KBM-7 (cell line): ENCODE measurements at places on chromosomes 7 and 10.

GRCh38 chr10:13813550-13813949, 226.8 kb downstream of the PRPF18 start:
- DNase-seq, result no peak

DNA sequence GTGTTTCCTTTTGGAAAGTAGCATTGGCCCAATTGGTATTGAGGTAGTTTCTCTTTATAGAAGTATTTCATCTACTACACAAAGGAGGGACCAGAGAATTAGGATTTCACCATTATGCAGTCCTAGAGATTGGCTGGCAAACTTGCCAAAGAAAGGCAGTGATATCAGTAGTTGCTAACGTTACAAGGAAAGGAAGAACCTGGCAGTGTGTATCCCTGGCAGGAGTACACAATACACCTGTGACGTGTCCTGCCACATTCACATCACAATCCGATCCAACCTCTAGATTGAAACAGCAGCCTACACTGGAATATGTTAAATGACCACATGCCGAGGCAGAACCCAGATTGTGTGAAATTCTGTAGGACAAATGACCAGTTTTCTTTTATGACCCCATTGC, 81.7 kb downstream of the CACNB2 start:
- DNase-seq, result no peak

GRCh38 chr10:78916227-78916626, 152.5 kb upstream of the ZMIZ1 start:
- no peak for DNase-seq

DNA sequence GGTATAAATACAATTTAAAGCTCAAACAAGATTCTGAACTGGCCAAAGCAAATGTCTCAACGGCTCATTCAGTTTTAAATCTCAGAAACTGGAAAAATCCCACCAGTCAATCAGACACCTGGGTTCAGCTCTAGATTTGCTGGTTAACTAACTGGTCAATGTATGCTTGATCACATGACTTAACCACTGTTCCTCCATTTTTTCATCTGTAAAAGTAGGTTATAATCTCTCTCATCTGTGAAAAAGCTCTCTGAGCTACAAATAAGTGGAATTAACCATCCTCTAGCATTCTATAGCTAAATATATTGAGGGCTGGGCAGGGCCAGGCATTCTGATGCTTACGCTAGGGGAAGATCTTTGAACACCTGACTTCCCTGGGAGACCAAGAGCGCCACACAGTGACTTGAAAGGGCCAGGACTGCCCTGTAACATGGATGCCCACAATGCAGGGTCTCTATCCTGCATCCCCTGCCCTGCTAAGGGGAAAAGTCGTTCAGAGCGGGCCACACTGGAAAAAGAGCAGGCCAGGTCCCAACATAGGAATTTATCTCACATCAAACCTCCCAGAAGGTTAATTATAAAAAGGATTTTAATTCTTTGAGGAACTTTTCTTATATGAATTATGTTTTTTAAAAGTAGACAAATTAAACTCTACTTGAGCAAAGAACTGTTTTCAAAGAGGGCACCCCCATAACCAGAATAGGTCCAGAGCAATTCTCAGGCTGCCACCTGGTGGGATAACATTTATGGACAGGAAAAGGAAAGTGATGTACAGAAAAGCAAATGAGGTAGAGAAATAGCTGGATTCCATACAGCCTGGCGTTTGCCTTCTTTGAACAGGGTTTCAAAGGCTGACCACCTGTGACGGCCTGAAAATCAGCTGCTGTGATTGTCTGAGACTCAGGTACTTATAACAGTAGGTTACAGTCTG, 1.8 kb downstream of the RP9 start:
- peak; percentile 49 for DNase-seq

DNA sequence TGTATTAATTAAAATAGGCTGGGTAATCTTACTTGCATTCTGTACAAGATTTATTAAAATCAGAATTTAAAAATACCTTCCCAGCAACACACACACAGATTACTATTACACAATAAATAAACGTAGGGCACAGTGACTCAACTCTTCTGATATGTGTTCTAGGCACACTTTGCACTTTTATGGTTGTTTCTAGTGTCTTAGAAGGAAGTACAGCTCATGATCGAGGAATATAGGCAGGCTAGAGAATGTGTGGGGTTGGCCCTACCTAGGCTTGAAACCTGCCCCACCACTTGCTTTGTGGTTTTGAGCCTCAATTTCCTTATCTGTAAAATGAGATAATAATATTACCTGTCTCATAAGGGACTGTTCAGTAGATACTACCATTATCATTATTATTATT, 30.5 kb downstream of the ARMC3 start:
- DNase-seq, result no peak

- peak; percentile 30 for DNase-seq
Observed at GRCh38 chr7:29563590-29564495, at the start of gene PRR15. Gene PRR15, plus strand, starts transcription at chr7:29563835. Its CDS starts 2,495 bp downstream, at chr7:29566330.

GRCh38 chr10:103767756-103768155, 87.6 kb downstream of the SH3PXD2A start:
- no peak for DNase-seq

DNA sequence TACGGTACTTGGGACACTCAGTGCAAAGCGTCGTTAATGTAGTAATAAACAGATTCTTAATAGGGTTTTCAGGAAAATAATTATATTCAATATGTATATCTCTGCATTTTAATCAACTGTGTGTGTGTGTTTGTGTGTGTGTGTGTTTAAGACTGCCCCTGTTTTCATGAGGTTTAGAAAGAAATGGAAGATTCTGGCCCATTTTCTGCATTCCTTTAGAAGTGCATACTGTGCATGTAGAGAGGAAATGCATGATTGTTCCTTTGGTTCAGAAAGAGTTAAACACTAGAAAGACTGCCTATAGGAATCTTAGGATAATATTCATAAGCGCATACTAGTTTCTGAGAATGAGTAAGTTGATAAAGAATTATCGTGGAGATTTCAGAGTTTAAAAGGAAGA, 975 bp downstream of the CNTNAP2 start:
- no peak for DNase-seq
